ENCODE measurements at places on chromosomes 3 and 15. TPM values are rescaled to one million over a fixed set of nuclear protein-coding genes. Genes with fewer than 3 reads are reported as not detected.
A peak's percentile ranks its signal among the peaks of the same experiment; 100 is the strongest.

DNA sequence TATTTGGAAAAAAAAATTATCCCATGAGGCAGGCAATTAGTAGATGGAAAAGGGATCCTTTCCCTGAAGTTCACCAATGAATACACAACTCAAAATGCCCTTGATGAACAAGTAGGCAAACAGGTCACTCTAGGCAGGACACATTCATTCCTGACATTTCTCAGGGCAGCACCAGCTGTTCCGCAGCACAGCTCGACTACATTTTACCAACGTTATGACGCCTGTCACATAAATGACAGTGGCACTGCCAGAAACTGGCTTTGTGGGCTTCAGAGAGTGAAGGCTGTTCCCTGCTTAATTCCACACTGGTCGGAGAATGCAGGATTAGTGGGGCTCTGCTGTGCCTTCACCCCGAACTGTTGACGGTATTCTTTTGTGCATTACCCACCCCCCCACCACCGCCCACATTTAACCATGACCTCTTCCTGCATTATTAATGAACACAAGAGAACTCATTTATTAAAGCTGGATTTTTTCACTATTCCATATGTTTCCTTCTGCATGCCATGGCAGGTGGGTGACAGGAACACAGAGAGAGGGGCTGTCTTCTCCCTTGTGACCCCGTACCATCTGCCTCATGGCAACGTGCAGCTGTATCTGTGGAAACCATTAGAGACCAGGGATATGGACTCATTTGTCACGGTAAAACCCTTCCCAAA lies 197.6 kb downstream of the PDZRN3 start:
- DNase-seq: no peak

DNA sequence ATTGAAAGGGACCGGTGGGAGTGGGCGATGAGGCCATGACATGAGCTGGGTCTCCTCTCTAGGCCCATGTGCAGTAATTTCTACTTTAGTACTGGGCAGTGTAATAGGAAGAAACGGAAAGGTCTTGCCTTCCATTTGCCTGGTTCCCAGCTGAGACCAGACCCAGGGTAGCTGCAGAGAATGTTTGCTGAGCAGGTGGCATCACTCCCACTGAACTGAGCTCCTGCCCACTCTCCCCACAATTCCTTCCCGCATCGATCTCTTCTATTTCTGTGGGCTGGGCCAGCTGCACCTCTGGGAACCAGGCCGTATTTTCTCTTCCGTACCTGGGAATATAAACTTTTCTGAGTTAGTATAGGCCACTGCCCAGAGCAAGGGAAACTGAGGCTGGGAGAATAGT lies 15.8 kb downstream of the ESYT3 start:
- no peak for DNase-seq

DNA sequence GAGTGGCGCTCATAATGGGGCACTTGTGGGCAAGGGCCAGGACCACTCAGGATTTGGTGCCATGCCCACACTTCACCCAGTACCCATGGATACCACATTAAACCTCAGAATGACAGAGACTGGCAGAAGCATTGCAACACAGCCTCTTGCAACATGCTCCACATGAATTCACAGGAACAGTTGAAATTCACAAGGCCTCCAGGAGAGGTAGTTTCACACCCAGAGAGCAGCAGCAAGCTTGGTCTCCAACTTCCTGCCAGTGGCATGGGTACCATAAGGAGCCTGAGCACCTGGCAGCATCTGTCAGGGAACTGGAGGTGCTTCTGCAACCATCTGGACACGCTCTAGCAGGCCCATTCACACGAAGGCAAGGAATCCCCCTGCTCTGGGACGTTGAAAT lies 101.0 kb downstream of the OSBPL10 start:
- DNase-seq: no peak

DNA sequence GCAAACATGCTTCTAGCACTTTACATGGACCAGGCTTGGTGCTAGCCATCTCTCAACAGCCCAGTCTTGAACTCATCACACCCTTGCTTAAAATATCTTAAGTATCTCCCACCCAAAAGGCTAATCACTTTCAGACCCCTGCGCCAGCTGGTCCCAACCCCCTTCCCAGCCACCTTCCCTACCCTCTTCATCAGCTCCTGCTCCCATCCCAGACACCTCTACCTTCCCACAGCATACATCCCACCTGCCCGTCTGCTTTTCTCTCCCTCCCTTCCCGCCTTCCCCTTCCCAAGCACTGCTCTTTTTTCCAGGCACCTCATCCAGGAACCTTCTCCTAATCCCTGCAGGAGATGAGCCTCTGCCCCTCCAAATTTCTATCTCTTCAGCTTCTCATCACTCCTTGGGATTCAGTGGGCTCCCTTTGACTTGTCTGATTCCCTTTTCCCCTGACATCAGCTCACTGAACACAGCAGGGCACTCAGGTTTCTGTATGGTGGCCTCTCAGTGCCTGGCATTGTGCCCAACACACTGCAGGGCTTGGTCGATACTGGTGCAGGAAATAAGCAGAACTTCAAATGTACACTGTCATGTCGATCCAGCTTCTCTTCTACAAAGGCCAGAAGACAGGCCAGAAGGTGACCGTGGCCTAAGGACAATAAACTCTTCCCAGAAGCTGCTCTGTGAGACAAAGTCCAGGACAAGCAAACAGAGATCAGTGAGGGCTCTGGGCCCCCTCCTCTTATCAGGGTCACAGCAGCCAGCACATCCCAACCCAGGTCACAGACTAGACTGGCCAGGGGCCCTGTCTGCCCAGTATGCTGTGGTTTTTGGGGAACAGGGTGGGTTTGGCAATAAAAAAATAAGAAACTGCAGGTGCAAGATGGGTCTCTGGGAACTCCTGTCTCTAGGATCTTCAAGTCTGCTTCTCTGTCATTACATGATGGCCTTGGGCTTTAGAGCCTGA lies 2.2 kb upstream of the ITIH1 start:
- DNase-seq: no peak

DNA sequence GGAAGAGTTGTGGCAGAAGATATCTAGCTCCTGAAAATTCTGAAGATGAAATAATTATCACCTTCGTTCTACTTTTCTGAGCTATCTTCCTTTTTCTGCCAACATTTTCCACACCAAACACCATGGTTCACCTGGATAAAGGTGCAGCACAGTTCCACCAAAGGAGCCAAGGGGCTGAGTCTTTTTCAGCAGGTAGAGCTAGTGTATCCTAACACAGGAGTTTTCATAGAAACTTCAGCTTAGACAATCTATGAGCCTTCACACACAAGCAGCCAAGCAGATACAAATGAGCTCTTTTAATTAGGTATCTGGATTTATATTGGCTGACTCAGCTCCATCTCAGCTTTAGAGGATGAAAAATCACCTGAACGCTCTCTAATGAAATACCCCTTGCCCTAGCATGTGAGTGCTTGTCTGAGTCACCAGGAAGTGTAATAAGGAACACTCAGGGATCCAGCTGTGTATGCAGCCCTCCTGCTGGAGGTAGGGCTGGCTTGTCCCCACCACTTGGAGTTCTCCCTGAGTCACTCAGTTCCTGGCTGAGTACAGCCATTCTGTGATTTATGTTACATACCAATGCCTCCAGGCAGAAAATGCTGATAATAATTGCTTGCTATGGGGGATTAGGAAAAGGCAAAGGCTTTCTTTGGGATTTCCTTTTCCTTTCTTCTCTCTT lies 385.7 kb downstream of the LSAMP start:
- DNase-seq: peak; percentile 61

GRCh38 chr3:1832395-1832794 lies 266.3 kb upstream of the CNTN4 start:
- no peak for DNase-seq

DNA sequence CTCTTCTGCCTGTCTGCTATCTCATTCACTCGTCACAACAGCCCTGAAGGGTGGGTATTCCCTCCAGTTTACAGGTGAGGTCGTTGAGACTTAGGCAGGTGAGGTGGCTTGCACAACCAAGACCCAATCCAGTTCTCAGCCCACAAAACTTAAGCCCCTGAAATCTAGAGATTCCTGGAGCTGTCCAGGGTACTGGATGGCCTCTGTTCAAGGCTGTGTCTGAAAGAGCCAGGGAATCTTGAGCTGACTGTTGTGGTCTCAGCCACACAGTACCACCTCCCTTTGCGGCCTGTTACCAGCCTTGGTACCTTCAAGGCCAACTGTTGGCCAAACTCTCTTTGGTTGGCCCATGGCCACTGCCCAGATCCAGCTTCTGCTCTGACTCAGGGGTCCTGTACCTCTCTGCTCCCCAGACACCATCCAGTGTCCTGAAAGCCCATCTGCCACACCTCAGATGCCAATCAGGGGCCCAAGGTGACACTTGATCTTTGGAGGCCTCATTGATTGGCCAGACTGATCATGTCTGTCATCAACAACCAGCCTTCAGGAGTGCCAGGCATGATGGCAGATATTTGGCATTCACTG lies 10.9 kb upstream of the FAM107A start:
- no peak for DNase-seq

- no peak for DNase-seq
Measured at GRCh38 chr3:58200846-58201355, 9.9 kb downstream of the DNASE1L3 start.

- no peak for DNase-seq
Measured at GRCh38 chr3:123414973-123415775, 33.7 kb downstream of the ADCY5 start.

GRCh38 chr3:189944285-189945145 lies 176.2 kb downstream of the P3H2 start:
- no peak for DNase-seq

The PLSCR5 gene
- total RNA-seq: not detected

The IGSF11 gene
- total RNA-seq: 1.6 TPM

The CPLX3 gene
- not detected for total RNA-seq

The RARB gene
- total RNA-seq: 0.22 TPM

The AP3B2 gene
- total RNA-seq: 25.7 TPM

The SGO1 gene
- 36.4 TPM for total RNA-seq
